H1 (cell line): ENCODE measurements at places on chromosomes 5 and 9.

DNA sequence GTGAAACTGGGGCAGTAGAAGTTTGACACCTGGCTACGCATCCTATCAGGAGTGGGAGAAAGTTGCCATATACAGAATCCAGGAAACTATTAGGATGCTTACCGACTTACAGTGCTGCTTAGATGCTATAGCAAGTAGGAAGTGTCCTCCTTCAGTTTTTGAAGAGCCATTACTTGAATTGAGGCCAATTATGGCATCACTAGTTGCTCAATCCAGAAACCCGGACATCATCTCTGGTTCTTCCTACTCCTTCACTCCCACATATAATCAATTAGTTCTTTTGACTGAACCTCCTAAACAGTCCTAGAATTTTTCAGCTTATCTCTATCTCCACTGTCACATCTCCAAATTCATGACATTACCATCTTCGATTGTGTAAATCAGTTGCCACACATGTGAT, 41.8 kb upstream of the UGCG start:
- no peak for DNase-seq

- DNase-seq: no peak
Observed at GRCh38 chr5:34467436-34467835, 188.7 kb upstream of the RAI14 start.

GRCh38 chr5:122602700-122603099, 172.2 kb upstream of the SNX2 start:
- no peak for DNase-seq

DNA sequence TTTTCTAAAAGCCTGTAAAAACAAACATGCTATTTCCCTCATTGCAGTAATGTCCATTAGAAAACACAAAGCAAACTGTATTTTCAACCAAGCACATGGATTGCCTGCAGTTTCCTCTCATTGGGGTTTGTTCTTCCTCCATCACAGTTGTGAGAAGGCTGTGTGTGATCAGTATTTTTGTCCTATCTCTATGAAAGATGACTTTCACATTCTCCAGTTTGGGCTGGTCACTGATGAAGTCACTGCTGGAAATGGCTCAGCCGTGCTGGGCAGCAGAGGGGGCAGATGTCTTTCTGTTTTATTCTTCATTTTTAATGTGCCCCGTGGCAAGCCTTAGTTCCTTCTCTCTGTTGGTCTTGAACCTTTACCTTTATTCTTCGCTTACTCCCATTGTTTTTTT, 288.9 kb upstream of the MPDZ start:
- DNase-seq: no peak

GRCh38 chr9:129834489-129835127, 467 bp downstream of the C9orf78 start:
- DNase-seq: no peak

DNA sequence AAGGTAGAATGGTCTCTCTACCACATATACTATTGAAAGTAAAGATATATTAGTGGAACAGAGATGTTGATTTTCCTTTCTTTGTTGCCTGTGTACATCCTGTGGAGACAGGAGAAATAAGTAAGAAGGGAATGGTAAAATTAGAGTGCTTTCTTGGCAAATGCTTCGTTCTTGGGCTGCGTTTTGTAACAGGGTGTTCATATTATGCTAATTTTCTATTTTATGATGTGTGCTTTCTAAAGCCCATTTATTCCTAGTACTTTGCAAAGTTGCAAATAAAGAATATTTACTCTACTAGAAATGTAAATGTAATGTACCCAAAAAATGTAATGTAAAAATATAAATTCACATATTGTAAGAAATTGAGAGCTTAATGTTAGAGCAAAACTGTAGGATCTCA, 40.5 kb upstream of the RIOK2 start:
- no peak for DNase-seq
